ENCODE measurements at places on chromosomes 5 and 9.

GRCh38 chr9:114898741-114899140 lies 31.6 kb downstream of the TNFSF8 start:
- DNase-seq = no peak

DNA sequence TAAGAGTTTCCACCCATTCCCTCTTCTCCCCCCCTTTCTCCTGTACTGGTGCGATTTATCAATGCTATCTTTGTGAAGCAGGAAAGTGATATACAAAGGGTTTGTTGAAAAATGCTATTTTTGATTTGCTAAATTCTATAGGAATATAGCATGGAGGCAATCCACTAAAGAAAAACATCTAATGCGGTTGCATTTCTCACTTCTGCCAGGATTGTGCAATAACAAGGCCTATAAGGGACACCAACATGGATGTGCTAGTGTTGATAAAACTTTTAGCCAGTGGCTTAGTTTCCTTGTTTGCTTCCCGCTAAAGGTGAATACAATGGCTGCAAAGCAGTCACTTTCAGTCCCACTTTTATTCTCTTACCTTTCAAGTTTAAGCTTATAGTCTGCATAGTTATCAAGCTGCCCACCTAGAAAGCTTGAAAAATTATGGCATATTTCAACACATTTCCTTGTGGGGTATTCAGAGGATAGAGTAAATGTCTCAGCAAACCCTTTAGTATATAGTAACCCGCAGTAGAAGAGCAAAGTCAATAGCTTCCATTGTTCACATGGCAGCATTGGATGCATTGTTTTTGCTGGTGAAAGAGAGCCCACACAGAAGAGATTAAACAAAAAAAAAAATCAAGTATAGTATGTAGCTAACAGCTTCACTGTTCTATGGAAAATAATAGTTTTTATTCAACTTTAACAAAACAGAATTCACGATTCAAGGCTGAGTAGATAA lies 674.6 kb upstream of the SEMA6A start:
- no peak for DNase-seq

DNA sequence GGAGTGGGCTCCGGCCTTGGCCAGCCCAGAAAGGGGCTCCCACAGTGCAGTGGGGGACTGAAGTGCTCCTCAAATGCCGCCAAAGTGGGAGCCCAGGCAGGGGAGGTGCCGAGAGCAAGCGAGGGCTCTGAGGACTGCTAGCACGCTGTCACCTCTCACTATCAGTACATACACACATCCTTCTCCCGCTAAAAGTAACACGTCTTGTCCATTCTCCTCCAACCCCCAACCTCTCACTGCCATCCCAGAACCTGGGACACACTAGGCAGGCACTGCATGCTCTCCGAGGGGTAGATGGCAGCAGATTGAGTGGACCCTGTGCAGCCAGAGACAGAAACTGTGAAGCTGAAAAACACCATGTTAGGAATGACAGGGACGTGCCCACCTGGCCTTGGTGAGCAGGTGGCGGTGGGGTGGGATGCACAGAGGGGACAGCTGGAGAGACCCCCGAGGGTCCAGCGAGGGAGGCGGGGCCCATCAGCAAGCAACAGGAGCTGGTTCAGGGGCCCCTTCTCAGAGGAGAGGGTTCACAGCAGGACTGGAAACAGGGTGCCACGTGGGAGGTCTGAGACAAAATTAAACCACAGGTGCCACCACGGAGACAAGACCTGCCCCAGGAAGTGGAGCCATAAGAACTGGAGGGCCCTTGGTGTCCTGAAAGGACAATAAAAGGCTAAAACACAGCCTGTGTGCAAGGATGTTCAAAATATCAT lies 16.9 kb downstream of the SEMA4D start:
- no peak for DNase-seq

GRCh38 chr5:35345222-35345621 lies 114.9 kb upstream of the PRLR start:
- no peak for DNase-seq

DNA sequence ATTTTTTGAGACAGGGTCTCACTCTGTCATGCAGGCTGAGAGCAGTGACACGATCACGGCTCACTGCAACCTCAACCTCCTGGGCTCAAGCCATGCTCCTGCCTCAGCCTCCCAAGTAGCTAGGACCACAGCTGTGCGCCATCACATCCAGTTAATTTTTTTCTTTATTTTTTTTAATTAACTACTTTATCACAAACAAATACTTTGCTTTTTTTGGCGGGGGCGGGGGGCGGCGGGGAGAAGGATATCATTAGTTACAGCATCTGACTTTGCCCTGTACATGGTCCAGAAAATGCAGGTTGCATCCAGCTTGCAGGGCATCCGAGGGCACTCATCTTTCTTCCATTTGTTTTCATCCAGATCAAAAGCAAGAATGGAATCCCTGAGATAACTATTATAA lies 201.8 kb upstream of the IER5L start:
- no peak for DNase-seq

GRCh38 chr5:138708791-138709190 lies 44.4 kb upstream of the CTNNA1 start:
- DNase-seq = no peak

GRCh38 chr5:122545986-122546385 lies 228.9 kb upstream of the SNX2 start:
- no peak for DNase-seq

- DNase-seq = no peak
Observed at GRCh38 chr5:133340002-133340755, 272.2 kb downstream of the FSTL4 start.

GRCh38 chr5:2544003-2544402 lies 207.5 kb downstream of the IRX2 start:
- no peak for DNase-seq

DNA sequence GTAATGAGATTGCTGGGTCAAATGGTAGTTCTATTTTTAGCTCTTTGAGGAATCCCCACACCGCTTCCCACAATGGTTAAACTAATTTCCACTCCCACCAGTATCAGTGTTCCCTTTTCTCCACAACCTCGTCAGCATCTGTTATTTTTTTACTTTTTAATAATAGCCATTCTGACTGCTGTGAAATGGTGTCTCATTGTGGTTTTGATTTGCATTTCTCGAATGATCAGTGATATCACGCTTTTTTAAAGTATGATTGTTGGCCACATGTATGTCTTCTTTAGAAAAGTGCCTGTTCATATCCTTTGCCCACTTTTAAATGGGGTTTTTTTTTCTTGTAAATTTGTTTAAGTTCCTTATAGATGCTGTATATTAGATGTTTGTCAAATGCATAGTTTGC lies 73.5 kb downstream of the MTAP start:
- DNase-seq = no peak

DNA sequence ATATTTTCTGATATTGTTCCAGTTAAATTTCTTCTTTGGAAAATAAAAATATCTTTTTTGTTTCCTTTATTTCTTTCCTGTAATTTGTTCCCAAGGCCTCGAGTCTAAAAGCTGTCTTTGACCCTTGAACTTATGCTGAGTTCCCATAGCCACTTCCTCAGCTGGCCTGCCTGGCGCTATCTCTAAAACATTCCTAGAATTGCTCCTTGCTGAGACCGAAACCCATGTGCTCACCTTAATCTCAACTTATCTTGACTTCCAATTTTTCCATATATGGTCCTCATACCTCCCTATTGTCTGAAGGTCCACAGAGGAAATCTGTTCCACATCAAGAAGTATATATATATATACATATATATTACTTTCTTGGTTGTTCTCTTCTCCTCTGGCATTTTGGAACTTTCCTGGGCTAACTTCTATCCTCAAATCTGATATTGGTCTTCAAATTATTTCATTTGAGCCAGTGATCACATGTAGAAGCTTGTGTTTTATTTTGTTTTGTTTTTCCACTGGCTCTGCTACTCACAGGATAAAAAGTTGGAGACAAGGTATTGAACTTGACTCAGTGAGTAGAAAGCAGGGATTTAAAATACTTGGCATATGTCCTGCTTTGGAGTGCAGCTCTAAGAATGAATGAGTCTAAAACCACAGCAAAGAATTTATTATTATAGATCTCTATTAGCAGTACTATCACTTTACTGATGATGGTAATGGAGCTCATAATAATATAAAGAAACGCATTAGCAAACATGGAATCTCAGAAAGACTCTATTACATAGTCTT lies 45.2 kb downstream of the ENC1 start:
- DNase-seq = no peak

DNA sequence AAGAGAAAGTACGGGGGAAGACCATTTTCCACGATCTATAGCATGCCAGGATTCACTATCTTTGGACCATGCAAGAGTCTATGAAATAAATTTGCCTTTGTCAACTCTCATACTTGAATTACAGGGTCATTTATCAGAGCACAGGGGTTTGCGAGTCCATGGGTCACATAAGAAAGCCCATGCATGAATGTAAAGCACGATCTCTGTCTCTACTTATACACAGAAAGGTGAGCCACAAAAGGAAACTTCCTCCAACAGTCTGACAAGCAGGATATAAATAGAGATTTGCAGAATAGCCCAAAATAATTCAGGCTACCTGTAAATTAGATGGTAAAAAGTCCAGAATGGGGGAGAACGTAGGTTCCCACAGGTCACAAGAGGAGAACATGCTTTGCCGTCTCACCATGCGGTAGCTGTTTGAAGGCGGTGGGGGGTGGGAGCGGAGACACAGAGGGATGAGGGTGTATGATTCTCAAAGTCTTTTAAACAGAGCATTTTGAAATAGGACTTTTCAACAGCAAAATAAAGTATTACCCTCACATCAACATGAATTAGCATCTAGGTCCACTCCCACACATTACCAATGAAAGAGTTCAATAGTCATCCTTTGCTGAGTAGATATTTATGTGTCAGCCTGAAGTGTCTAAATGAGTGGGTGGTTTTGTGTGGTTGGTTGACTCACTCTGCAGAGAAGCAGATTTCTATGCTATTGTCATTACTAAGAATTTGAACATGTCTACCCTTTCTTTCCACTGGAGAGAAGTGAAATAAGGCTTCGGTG lies 279.7 kb downstream of the EBF1 start:
- DNase-seq = no peak

DNA sequence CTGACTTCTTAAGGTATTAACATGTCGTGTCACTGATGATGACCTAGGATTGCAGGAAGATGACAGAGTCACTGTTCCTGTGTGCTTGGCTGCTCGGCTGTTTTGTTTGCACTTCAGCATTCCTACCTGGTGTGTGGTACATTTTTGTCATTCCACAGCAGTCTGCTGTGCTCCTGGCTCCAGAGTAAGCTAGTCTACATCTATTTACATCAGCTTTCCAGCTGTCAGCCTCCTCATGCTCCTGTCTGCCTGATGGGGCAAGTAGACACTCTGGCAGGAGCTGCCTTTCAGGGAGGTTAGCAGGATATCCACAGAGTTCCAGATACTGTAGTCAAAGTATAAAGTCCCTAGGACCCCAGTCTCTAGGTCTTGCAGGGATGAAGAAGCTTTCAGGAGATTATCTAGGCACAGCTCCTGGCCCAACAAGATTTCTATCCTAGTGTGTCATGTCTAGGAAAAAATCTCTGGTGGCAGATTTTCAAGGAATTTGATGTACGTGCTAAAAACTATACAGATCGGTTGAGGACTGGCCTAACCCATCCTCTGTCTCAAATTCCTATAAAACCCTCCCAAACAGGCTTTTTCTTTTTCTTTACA lies 28.4 kb downstream of the RUSC2 start:
- no peak for DNase-seq

DNA sequence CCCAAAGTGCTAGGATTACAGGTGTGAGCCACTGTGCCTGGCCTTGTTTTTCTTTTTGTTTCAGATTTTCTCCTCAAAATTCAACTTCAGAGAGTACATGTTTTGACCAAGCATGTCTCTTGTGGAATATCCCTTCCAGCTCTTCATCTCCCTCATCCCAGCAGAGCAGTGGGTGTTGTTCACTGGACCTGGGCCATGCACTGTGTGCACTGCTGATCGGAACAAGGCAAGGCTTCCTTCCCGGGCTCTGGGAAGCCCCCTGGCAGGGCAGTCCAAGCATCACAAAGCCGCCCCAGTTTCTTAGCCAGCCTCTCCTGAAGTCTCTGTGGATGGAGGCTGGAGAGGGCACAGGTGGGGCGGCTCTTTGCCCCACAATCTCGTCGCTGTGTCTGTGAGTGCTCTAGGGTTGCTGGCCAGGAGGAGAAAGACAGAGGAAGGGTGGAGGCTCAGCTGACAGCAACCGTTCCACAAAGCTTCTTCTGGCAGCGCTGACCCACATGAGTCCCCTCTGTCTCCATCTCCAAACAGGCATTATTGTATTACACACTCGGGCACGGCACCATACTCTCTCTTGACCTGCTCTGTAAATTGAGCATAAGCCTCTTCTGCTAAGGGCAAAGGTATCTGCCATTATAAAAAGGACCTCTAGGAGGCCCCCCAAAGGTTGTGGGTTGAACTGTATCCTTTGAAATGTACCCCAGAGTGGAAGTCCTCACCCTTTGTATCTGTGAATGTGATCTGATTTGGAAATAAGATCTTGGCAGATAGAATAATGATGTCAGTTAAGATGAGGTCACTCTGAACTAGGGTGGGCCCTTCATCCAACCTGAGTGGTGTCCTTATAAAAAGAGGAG lies 89.6 kb downstream of the TARS1 start:
- DNase-seq = no peak

DNA sequence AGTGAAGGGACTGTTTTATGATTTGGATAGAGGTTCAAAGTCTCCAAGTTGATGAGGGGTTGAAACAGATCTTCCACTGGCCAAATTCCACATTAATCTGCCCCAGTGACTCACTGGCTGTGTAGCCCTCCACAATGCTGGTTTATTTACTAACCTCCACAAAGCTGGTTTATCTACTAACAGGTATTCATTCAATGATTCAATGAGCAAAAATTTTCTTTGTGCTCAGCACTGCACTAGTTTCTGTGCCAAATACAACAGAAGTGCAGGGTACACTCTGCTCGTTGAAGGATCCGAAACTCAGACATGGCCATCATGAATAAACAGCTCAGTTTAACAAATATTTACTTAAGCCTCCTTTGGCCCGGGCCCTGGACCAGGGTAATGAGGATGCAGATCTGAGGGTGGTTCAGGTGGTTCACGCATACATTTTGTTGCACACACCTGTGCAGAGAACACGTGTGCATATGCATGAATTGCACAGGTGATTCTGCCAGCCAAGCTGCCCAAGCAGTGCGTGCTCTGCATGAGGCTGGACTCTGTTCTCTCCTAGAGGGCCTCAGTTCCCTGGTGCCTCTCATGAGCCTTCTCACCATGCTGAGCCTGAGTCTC lies 71.0 kb downstream of the SH3PXD2B start:
- no peak for DNase-seq
